PC-3 (cell line): ENCODE measurements at places on chromosomes 3 and 15.

- no peak for DNase-seq
Observed at GRCh38 chr15:58374147-58374546, 57.6 kb upstream of the LIPC start.

DNA sequence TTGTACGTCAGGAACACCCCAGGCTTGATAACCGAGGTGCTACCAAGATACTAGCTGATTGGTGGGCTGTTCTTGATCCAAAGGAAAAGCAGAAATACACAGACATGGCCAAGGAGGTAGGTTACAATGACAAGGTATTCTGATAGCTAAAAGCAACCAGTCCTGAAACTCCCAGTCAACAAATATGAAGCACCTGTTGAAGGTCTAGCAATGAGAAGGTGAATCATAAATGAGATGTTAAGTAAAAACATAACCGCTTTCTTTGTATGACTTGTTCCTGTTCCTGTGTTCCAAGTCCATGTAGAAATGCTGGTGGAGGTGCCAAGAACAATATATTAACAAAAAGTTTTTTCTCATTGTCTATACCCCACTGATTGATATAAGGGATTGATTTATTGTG lies 194.0 kb downstream of the BBX start:
- DNase-seq, result no peak

GRCh38 chr15:68526784-68527183 lies 52.0 kb upstream of the CORO2B start:
- no peak for DNase-seq

DNA sequence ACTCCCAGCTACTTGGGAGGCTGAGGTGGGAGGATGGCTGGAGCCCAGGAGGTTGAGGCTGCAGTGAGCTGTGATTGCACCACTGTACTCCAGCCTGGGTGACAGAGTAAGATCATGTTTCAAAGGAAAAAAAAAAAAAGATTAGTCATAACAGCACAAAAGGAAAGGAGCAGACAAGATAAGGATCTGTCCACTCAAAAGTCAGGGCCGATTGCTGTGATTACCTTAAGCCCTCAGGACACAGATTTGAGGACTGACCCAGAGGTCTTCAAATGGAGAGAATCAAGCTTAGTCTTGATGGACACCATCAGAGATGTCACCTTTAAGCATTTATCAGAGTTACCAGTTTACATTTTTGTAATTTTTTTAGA lies 23.9 kb upstream of the HEG1 start:
- peak; percentile 60 for DNase-seq

DNA sequence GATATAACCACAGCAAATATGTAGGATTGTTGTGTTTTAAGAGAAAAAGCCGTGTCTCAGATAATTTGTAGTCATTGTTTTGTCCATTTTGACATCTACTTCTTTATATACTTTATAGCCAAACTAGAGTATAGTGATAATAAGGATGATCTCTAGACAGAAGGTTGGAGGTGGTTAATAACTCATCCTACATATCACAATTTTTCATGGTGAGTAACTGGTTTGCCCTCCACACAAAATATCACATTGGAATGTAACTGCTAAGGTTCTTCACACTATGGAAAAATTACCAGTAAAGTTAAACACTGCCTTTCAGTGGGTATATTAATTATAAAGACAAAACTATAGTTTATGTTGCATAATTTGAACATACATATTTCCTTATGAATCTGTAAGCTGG lies 380.7 kb downstream of the LPP start:
- DNase-seq, result peak; percentile 27

DNA sequence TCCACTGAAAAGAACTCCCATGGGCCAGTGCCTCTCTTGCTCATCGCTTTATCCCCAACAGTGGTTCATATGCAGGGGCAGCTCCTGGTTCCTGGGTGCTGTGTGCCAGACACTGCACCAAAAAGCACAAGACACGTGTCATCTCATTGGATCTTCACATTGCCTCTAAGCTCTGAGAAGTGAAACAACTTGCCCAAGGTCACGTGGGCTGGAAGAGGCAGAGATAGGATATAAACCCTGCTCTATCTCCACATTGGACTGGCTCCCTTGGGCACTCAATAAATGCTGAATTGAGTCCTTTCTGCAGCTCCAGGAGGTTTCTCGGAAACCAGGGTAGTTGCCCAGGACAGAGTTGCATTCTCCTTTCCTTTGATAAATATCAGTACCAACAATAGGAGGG lies 88.1 kb downstream of the SRGAP3 start:
- no peak for DNase-seq

DNA sequence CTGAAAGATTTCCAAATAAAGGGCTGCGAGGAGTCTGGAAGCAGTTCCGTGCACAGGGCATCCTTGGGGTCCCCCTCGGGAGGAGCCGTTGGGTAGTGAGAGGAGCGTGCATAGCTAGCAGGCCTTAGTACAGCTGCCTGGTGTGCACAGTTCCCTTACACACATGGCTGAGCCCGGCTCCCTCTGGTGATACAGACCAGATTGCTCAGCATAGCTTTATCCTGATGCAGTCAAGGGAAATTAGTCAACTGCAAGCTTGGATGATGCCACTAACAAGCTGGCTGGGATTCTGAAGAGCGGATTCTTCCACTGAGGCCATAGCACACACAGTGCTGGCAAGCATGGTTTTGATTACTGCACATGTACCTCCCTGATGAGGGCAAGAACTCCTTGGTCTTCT lies 349.4 kb downstream of the LRTM1 start:
- no peak for DNase-seq

DNA sequence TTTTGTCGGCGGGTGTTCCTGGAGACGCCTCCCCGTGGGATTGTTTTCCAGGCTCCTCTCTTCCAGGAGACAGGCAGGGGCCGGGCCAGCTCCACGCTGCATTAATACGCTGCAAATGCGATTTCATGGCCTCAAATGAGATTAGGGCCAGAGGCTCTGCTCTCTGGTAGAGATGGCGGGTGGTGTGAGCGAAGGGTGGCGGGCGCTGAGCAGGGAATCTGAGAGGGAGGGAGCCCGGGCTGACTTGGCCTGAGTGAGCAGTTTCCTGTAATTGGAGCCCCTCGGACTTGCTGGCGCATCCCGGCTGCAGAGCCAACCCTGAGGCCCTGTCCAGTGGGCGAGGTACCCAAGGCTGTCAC lies 7.4 kb upstream of the CCDC33 start:
- no peak for DNase-seq

GRCh38 chr3:137171834-137172603 lies 214.2 kb downstream of the IL20RB start:
- DNase-seq, result no peak

DNA sequence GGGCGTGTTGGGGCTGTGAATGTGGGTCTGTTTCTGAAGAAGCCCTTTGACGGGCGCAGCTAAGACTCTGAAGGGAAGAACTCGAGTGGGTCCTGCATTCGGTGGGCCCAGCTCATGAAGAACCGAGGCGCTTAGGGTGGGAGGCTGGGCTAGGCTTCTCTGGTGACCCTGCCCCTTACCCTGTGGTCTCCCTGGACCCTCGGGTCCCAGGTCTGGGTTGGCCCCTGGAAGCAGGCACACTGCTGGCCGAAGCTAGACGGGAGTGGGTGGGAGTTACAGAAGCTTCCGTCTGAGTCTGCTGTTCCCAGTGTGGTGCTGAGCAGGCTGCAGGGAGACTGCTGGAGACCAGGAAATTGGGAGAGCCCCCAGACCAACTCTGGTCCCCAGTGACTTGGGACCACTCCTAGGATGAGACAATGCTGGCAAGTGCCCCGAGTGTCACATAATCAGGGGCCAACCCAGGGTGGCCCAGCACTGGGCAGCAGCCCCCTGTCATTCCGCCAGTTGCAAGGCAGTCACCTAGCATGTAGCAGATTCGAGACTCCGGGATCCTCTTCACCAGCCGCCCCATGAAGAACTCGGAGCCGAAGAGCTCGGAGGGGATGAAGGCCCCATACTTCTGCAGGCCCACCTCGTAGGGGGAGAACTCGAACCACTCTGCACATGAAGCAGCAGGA lies 16.7 kb upstream of the EHD4 start:
- DNase-seq, result no peak

DNA sequence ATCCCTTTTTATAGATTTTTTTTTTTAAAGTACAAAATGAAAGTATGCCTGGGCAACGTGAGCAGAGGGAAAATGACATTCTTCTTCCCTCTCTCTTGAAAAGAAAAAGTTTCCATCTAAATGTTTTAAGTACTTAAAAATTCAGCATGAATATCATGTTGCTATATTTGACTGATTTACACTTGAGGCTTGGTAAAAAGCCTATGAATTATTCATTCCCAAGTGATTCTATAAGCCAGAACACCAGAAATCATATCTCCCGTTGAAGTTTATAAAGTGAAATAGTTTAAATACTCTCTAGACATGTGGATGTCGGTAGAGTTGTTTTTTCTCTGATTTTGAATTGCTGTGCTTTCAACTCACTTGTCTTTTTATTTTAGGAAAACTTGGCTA lies 276.2 kb upstream of the RARB start:
- DNase-seq, result no peak

GRCh38 chr15:37056177-37057121 lies 43.9 kb downstream of the MEIS2 start:
- DNase-seq, result no peak

DNA sequence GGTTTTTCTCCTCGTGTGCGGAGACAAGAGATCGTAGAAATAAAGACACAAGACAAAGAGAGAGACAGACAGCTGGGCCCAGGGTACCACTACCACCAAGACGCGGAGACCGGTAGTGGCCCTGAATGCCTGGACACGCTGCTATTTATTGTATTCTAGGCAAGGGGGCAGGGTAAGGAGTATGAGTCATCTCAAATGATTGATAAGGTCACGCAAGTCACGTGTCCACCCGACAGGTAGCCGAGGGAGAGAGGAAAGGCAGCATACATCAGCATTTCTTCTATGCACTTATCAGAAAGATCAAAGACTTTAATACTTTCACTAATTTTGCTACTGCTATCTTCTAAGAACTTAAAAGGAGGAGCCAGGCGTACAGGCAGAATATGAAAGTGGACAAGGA lies 28.2 kb downstream of the MYL3 start:
- no peak for DNase-seq

DNA sequence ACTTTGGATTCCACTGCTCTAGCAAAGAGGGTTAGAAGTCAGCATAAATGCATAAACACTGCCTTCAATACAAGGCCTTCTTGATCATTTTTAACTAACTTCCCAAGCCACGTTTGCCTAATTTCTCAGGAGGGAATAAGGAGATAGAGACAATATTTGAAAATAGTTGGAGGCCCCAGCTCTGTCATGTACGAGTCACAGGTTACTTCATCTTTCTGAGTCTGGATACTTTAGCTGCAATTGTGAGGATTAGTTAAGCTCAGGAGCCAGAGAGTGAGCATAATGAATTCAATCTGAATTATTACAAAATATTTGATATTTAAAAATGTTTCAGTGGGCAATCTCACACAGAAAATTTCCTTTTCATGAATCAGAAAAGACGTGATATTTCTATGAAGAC lies 298.9 kb downstream of the SHOX2 start:
- peak; percentile 53 for DNase-seq

GRCh38 chr15:55334997-55335396 lies 16.0 kb downstream of the PIGB start:
- peak; percentile 85 for DNase-seq

GRCh38 chr15:58515807-58516206 lies 84.0 kb downstream of the LIPC start:
- no peak for DNase-seq

DNA sequence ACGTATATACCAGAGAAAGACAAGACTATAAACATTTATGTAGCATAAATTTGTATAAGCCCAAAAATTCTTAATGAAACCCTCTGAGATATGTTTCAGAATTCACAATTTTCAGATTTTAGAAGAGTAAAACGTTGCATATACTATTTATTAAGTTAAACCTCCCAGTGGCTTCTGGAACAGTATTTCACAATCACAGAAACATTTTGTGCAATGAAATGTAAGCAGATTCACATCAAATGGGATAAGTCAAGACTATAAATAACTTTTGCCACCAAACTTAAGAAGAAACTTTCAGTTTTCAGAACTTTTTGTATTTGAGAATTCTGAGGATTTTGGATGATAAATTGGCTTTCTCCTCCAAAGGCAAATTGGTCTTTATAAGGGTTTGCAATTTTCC lies 9.2 kb downstream of the SLTM start:
- DNase-seq, result no peak

DNA sequence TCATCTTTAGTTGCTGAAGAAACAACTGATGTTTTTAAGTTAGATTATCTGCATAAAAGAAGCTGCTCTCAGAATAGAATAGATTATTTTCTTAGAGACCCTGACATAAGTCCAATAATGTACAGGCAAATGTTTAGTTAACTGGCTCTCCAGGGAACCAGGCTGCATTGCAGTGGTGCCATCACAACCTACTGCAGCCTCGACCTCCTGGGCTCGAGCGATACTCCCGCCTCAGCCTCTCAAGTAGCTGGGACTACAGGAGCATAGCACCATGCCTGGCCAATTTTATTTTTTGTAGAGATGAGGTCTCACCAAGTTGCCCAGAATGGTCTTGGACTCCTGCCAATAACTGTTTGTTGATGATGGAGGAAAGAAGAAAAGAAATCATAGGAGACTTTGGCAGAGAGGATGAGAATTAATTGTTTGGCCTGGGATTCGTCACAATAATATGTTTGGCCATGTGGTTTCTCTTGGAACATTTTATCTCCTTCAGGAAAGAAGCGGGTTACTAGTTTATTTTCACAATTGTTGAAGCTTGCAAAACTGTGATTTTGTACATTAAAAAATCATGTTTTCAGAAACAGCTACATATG lies 429.2 kb downstream of the CADM2 start:
- DNase-seq, result no peak

GRCh38 chr15:88702983-88703382 lies 64.2 kb downstream of the ISG20 start:
- DNase-seq, result no peak

GRCh38 chr3:186042036-186042435 lies 66.9 kb downstream of the ETV5 start:
- no peak for DNase-seq

GRCh38 chr3:159583662-159584061 lies 405.0 kb upstream of the IL12A start:
- no peak for DNase-seq

GRCh38 chr15:85488997-85489396 lies 108.6 kb downstream of the AKAP13 start:
- no peak for DNase-seq
